Liver (tissue), 10 donors: ENCODE measurements at places on chromosomes 13 and 19.

DNA sequence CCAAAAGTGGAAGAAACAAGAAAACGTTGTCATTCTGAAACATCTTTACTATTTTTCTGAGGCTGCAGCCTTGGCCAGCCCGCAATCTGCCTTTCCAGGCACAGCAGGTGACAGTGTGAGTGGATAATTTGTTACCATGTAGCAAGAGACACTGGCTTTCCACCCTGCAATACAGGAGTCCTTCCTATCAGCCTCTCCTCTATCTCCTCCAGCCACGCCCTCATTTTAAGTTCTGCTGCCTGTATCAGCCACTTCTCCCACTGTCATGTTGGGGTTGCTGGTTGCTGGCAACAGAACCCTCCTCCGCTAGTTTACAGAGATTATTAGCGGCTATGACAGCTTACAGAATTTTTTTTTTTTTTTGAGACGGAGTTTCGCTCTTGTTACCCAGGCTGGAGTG is 7.7 kb upstream of the LGALS7 start:
- DNase-seq = no peak

- no peak for DNase-seq
These were observed 832.3 kb downstream of the PCDH17 start for GRCh38 chr13:58463841-58464240.

- no peak for DNase-seq
These were observed 44.9 kb downstream of the RYR1 start for GRCh38 chr19:38478273-38478971.

DNA sequence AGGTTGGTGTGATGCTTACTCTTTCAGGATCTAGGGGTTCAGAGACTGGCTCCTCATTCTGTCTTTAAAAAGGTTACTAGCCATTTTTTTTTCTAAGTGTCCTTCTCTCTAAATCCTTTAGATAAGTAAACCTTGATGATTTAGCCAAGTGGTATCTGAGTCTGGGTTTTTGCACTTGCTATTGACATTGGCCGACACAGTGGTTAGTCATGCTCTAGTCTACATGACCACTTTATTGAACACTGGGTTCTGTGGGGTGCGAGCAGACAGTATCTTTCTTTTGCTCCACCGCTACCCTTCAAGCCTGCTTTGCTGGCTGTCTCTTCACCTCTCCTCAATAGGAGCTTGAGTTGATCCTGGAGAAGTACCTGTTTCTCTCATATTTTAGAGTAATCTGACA is 6.2 kb upstream of the NUP58 start:
- DNase-seq = no peak

DNA sequence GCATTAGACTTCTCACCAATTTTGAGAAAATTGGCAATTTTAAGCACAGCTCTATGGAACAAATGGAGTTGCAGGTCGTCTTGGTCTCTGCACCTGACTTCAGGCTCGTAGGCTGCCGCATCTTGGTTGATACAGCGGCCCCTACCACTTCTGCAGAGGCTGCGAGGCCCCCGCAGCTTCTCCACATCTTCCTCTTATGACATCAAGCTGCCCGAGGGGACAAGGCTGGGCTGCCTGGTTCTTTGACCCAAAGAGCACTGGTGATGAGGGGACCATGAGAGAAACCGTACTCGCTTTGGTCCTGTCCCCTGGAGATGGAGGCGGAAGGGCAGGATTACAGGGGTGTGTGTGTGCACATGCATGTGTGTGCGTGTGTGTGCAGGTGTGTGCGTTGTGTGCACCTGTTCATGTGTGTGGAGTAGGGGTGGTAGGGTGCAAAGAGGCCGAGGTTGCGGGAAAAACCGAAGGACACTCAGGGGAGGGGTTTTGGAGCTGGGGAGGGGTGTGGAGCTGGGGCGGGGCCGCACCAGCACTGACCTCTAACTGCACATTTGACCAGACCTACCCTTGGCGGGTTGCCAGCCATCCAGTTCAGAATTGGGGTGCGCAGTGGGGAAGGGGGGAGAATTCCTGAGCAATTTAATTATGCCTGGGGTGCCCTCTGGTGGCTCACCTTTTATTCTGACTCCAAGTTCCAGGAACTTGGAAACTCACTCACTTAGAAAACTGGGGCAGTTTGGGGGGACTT is 65.1 kb upstream of the ARHGEF7 start:
- no peak for DNase-seq

- DNase-seq = peak; percentile 34
These were observed at the start of gene LPAR2 for GRCh38 chr19:19627621-19628500. Gene LPAR2, minus strand, starts transcription at chr19:19628220. Its CDS starts 945 bp downstream, at chr19:19627275.
